ENCODE measurements at places on chromosomes 4 and X. TPM values are rescaled to one million over a fixed set of nuclear protein-coding genes. Genes with fewer than 3 reads are reported as not detected.

The MAOB gene
- not detected for total RNA-seq

The RXFP1 gene
- total RNA-seq: not detected

The BANK1 gene
- total RNA-seq: 0.66 TPM

The OGT gene
- 309 TPM for total RNA-seq

The CFP gene
- 26.9 TPM for total RNA-seq

The DAPP1 gene
- 51.4 TPM for total RNA-seq

The LNX1 gene
- total RNA-seq: not detected

The SHROOM4 gene
- total RNA-seq: not detected

The GPRASP3 gene
- total RNA-seq: 0.93 TPM

The MGARP gene
- total RNA-seq: not detected

The NALF2 gene
- total RNA-seq: 0.20 TPM

The UGT2B15 gene
- not detected for total RNA-seq

The ARX gene
- not detected for total RNA-seq

The TLR10 gene
- 0.37 TPM for total RNA-seq

The RUFY3 gene
- total RNA-seq: 9.3 TPM

The GAGE1 gene
- not detected for total RNA-seq

The EPHA5 gene
- total RNA-seq: not detected

The IL21 gene
- 30.1 TPM for total RNA-seq

The ETDA gene
- not detected for total RNA-seq

The GRPR gene
- total RNA-seq: not detected

The CLDN22 gene
- not detected for total RNA-seq

The MTMR8 gene
- total RNA-seq: 5.1 TPM
